ENCODE measurements at places on chromosomes 12 and 14.

DNA sequence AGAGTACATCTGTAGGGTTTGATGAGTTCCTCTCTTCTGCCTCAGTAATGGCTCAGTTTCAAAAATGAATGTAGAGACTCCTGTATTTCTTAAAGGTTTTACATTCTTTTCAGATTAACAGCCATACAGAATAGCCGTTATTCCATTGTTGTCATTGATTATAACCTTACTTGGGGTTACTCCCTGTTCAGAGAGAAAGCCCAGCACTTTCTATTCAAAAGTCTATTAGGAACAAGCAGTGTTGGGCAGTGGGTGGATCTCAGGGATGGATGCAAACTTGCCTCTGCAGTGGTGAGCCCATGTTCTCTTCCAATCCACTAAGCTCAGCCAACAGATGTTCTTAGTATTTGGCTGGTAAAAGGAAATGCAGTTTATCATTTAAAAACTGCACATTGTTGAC lies 342.6 kb upstream of the E2F7 start:
- DNase-seq: no peak

- DNase-seq: no peak
Observed at GRCh38 chr14:57161583-57162234, 107.0 kb downstream of the EXOC5 start.

DNA sequence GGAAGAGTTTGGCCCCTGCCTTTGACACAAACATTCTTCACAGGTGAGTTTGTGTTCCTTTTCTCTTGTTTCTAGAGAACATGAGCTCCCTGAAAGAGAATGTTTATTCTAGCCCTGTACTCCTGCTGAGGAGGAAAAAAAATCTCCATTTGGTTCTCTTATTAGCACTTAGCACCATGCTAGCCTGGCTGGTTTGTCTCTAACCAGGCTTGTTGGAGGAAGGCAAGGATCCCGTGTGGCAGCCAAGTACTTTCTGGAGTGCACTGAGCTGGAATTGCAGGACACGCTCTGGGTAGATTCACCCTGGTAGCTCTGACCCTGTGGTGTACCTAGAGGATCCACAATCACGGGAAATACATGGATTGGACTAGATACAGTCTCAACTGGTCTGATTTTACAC lies 41.9 kb downstream of the KCNA1 start:
- no peak for DNase-seq

- no peak for DNase-seq
Observed at GRCh38 chr12:58296863-58297262, 355.5 kb downstream of the ATP23 start.

DNA sequence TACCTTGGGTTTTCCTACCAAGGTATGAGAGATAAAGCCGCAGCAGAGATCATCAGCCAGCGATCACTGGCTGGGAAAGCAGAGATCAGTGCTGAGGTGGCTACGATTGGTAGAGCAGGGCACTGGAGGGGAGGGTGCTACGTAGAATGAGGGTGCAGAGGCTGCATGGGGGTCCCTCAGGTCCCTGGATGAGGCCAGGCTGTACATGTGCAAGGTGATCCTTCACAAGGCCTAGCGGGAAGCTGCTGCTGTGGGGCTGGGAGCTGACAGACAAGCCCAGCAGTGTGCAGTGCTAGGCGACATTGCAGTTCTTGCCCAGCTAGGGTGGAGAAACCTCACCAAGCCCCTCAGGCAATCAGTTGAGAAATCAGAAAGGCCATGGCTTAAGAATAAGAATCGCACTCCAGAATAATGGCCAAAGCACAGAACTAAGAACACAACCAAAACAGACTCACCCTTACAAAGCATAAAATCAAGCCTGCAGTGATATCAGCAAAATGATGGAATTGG lies 37.2 kb upstream of the GPR132 start:
- DNase-seq: no peak

DNA sequence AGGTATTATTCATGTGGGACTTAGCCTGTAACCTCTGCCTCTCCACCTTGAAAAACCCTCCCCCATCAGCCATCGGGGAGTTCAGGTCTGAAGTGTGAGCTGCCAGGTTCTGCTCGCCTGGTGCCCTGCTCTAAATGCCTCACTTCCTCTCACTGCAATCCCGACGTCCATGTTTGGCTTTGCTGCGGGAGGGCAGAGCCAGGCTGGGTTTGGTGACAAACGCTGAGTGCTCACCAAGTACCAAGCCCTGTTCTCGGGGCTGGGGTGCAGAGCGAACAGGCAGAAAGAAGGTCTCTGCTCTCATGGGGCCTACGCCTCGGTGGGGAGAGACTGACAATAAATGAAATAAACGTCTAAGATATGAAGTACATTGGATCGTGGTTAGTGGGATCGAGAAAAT lies 2.1 kb upstream of the ADGRD1 start:
- DNase-seq: no peak

DNA sequence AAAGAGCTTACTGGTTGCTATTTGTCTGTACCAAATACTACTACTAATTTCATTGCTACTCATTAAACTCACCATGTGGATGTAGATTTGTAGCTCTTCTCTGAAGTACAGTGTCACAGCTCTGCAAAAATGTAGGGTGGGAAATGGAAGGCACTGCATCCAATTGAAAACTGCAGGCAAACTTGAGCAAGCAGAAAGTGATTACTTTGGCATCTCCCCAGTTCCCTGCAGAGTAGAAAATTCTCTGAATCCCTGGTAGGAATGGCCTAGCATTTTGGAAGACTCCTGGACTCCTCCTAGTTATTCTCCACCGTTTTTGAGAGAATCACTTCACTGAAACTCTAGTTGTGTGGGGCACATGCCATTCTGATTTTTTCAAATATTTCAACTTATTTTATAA lies 239.1 kb downstream of the DIO2 start:
- DNase-seq: no peak

DNA sequence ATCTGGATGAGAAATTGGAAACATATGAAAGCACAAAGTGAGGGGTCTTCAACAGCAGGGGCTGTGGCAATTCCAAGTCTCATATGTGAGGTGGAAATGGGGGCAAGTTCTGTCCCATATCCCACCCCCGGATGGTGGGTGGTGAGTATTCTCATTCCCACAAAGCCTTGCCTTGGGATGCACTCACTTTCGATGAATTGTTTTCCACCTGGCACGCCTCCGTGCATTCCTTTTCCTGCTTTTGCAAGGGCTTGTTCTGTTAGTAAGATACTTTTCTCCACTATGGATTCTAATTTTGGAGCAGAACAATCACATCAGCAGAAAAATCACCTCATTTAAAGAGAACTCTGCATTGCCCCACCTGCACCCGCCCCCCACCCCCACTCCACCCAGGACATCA lies 3.1 kb downstream of the LACRT start:
- DNase-seq: no peak

DNA sequence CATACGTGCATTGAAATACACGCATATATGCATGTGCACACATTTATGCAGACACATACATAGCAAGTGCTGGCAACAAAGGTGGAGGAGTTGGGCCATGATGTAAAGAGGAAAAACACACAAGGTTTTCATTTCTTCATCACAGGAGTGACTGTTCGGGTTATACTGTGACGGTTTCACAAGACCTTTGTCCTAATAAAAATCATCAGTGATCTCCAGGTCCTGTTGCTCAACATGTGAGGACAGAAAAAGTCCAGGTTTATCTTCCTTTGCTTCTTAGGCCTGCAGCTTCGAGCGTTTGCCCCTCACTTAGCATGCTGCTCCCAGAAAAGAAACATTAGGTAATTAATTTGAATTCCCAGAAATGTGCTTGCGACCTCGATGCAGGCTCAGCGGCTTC lies 1260.0 kb upstream of the TMEM132C start:
- DNase-seq: no peak

DNA sequence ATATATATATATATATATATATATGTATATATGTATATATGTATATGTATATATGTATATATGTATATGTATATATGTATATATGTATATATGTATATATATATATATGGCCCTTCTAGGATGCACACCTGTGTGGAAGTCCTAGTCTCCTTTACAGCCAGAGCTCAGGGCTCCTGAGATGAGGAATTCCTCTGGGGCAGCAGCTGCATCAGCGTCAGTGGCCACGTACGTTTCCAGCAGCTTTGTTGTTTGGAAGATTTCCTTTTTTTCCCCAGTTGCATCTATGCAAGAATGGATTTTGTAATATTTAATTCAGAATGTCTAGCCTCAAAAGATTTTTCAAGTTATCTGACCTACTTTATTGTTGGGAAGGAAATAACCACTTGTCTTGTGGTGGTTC lies 68.6 kb downstream of the TNFAIP2 start:
- no peak for DNase-seq

DNA sequence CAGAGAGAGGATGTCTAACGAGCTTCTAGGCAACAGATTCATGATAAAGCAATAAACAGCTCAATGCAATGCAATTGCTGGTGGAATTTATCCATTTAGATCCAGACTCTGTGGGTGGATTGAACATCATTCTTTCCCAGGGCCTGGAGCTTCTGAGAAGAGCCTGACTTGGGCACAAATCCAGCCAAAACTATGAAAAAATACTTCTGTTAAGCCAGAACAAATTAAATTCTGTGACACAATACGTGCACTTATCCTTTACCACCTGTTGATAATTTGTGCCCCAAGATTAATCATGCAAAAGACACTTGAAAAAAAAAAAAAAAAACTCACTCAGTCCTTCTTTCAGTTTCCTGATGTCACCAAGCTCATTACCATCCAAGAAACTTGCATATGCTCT lies 446.0 kb upstream of the DCN start:
- DNase-seq: no peak

GRCh38 chr12:6312529-6313325 lies 2.2 kb downstream of the PLEKHG6 start:
- DNase-seq: no peak

GRCh38 chr12:120181991-120182631 lies 12.4 kb downstream of the GCN1 start:
- DNase-seq: no peak

GRCh38 chr12:2256915-2257314 lies 204.1 kb downstream of the CACNA1C start:
- DNase-seq: no peak

DNA sequence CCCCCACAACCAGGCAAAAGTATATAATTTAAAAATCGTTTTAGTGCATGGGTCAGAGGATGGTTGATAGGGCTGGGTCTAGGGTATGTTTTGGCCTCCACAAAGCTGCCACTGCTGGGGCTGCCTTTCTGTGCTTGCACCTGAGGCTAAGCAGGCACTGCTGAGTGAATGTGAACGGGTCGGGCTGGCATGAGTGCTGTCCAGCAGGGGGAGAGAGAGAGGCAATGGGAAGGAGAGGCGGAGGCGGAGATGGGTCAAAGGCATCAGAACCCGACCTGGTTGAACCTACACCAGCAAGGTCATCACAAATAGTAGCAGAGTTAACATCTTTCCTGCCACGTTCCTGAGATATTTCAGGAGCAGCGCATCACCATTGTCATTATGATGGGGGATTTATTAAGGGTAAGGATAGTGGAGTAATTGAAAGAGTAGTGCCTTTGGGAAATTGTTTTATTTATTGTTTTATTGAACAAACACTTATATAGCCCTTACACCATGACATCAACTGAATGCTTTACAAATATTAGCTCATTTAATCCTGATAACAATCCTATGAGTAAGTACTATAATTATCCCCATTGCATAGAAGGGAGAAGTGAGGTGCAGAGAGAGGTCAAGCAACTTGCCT lies 5.8 kb upstream of the NRXN3 start:
- no peak for DNase-seq

DNA sequence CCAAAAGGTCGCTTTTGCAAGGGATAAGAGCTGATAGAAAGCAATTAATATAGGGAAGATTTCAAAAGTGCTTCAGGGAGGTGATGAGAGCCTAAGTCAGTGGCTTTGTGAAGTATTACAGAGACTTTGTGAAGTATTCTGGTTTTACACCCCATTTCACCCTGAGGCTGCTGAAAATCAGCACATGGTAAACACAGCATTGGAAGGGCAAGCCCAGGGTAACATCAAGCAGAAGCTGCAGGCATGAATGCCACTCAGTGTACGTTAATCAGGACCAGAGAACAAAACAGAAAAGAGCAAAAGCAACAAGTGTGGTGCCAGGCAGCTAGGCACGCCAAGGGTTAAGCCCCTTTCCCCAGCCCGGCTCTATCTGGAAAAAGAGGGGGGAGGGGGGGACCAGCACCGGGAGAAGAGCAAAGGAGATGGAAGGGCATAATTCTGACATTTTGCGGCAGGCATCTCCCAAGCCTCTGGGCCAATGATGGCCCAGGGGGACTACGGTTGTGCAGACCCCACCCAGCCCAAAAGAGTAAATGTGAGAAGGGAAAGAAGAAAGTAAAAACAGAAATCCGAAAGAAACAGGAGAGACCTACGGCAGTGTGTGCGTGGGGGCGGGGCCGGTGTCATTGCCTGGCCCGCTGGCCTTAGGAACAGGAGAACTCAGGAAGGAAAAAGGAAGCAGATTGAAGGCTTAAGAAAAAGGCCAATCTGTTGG lies 58.9 kb downstream of the DHRS2 start:
- DNase-seq: no peak

GRCh38 chr12:14260011-14260993 lies 105.2 kb upstream of the ATF7IP start:
- no peak for DNase-seq
